ENCODE measurements at places on chromosomes 12 and 14. TPM values are rescaled to one million over a fixed set of nuclear protein-coding genes. Genes with fewer than 3 reads are reported as not detected.

The KRT85 gene
- not detected for total RNA-seq

The EP400 gene
- total RNA-seq: 43.4 TPM

The SLC6A12 gene
- not detected for total RNA-seq

The PDZRN4 gene
- not detected for total RNA-seq

The HSP90B1 gene
- 375 TPM for total RNA-seq

GRCh38 chr14:59107819-59108218, 80.6 kb upstream of the DAAM1 start:
- peaks cover 11% of the 10 kb centered on the region for H3K27me3 ChIP-seq
- no peak overlapping the region for H3K4me3 ChIP-seq
- no peaks in the 10 kb centered on the region for H3K36me3 ChIP-seq
- no peaks in the 10 kb centered on the region for H3K4me1 ChIP-seq

The P2RX7 gene
- total RNA-seq: 49.1 TPM

The CEP290 gene
- 12.0 TPM for total RNA-seq

DNA sequence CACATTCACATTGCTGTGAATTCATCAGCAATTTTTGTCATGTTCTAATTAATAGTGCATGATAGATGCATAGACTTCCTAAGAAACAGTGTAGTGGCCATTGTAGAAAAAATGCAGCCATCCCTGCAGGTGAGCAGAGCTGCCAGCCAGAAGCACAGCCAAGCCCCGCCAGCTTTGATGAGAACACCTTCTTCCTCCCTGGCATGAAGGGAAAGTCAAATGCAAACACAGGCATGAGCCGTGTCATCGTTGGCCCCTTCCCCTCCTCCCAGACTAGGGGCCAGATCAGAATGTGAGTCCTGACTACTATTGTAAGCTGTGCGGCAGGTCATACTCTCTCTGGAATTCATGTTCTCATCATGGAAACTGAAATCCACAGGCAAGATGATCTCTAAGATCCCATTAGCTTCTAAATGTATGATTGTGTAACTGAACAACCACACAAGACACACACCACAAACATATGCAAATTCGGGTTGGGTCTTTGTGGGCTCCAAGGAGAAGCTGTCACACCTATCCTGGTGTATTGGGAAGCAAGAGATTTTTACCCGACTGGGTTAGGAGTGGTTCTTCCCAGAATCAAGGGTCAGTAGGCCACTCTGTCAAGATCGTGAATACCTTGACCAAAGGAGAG, 2.8 kb upstream of the AQP2 start:
- no peaks in the 10 kb centered on the region for H3K36me3 ChIP-seq
- DNase-seq: no peak
- H3K27me3 ChIP-seq: peaks cover 8% of the 10 kb centered on the region

- peak overlapping the region; percentile 93 for H3K4me3 ChIP-seq
- peaks cover 63% of the 10 kb centered on the region for H3K4me1 ChIP-seq
- peaks cover 27% of the 10 kb centered on the region for H3K27me3 ChIP-seq
- peaks cover 35% of the 10 kb centered on the region for H3K36me3 ChIP-seq
- DNase-seq: no peak
Observed at GRCh38 chr12:54418441-54419087, 502 bp downstream of the ITGA5 start.

DNA sequence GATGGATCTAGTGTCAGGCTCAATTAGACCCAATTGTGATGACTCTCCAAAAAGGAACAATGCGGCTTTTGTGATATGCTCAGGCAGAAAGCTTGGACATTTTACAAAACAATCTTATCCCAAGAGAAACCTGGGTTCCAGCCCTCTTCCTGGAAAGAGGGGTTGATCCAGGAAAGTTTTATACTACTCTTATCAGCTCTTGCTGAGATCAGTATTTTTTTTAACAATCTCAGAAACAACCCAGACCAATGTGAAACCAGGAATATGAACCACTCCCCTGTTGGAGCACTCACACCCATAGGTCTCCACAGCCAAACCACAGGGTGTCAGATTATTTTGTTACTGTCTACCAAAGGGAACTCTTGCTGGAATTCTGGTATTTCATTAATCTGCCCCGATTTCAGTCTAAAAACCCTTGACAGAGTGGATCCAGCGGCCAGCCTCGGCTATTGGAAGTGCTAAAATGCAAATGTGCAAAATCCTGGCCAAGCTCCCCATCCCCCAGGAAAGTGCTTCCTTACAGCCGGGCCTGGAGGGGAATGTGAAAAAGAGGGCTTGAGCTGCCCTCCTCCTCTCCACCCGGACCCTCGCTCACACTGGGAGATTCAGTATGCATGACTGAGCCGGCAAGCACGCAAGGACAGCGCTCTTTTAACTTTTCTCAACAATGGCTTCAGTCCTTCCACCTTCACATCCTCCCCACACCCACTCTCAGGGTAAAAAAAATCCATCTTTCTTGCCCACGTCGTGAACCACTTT, 4.0 kb downstream of the FBXL14 start:
- no peak for DNase-seq
- peaks cover 58% of the 10 kb centered on the region for H3K4me1 ChIP-seq
- H3K4me3 ChIP-seq: peak overlapping the region; percentile 63
- peaks cover 48% of the 10 kb centered on the region for H3K36me3 ChIP-seq

- H3K27me3 ChIP-seq: peaks cover 10% of the 10 kb centered on the region
- no peaks in the 10 kb centered on the region for H3K36me3 ChIP-seq
- H3K27ac ChIP-seq: no peak overlapping the region
- peaks cover 9% of the 10 kb centered on the region for H3K4me1 ChIP-seq
- H3K4me3 ChIP-seq: no peak overlapping the region
Observed at GRCh38 chr14:103518422-103519042, 4.1 kb downstream of the CKB start.

DNA sequence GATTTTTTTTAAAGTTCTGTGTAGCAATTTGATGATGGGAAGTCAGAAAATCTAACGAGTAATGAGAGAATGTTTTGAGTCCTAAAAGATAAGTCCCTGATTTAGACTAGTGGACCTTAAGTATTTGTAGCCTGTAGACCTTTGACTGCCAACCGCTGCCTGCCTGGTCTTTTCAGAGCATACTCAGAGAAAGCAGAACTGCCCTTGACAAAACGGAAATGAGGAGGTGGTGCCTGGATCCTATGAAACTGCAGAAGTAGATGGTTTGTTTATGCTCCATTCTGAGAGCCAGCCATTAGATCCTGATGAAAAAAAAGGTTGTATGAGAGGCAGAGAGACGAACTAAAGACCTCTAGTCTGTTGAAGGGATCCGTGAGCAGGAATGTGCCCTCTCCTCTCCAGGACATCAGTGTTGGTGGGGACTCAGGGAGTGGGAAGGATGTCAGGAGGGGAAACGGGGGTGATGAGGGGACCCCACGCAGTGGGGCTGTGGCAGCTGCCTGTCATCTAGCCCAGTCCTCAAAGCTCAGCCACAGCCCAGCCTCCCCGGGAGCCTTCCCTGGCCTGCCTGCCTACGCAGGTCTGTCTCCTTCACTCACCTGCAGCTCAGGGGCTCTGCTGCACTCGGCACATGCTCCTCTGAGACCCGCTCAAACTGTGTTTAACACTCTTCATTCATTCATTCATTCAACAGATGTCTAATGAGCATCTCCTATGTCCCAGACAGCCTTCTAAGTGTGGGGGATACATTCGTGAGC, 447.5 kb downstream of the AACS start:
- no peak for DNase-seq
- no peaks in the 10 kb centered on the region for H3K36me3 ChIP-seq
- H3K4me3 ChIP-seq: no peak overlapping the region

DNA sequence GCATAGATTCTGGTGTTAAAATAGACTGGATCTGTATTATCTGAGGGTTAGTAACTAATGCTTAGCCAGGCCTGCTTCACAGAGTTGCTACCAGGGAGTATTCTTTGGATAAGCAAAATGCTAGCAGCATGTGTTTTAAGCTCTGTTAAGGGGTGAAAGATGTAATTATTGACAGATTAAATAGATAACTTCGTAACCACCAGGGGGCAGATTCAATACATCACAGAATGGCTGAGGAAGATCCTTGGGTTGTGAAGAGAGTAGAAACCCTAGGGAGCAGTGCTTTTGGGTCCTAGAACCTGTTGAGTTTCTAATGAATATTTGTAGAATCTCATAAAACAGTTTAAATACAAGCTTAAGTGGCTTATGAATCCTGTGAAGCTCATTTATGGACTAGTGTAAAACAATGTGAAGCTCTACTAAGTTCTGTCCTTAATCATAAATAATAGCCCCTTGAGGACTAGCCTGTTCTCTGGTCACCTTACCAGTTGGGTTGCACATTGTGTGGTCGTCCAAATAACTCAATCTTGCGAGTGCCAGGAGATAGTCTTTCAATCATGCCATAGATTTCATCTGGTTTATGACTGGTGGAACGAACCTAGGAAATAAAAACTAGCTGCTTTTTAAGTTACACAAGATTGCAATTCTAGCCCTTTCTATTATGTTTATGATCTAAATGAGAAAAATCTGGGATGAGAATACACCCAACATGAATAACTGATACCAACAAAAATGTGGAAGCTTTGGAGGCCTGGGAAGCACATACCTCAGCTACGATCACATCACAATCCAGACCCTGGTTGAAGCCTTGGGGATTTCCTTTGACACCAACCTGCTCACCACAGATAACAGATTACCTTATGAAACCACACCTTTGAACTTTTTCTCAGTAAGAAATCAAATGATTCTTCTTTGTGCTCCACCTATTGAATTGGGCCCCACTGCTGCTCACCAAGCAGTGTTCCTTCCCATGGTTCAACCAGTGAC, 12.3 kb downstream of the METTL3 start:
- H3K27me3 ChIP-seq: no peaks in the 10 kb centered on the region
- DNase-seq: no peak
- H3K4me3 ChIP-seq: no peak overlapping the region
- H3K36me3 ChIP-seq: peaks cover 79% of the 10 kb centered on the region
- peak overlapping the region; percentile 27 for H3K27ac ChIP-seq

GRCh38 chr12:132327336-132328171, 1.8 kb downstream of the GALNT9 start:
- H3K36me3 ChIP-seq: peaks cover 3% of the 10 kb centered on the region
- peaks cover 25% of the 10 kb centered on the region for H3K27me3 ChIP-seq
- no peak for DNase-seq
- no peak overlapping the region for H3K4me3 ChIP-seq
- H3K4me1 ChIP-seq: no peaks in the 10 kb centered on the region
- no peak overlapping the region for H3K27ac ChIP-seq

GRCh38 chr14:81402123-81402495, 2.0 kb upstream of the STON2 start:
- peak overlapping the region; percentile 53 for H3K27ac ChIP-seq
- H3K36me3 ChIP-seq: no peaks in the 10 kb centered on the region
- no peak overlapping the region for H3K4me3 ChIP-seq
- peaks cover 36% of the 10 kb centered on the region for H3K4me1 ChIP-seq
- peaks cover 24% of the 10 kb centered on the region for H3K27me3 ChIP-seq

GRCh38 chr12:109393437-109394345, 46.0 kb downstream of the MYO1H start:
- H3K4me1 ChIP-seq: no peaks in the 10 kb centered on the region
- no peak overlapping the region for H3K27ac ChIP-seq
- DNase-seq: peak; percentile 37
- no peak overlapping the region for H3K4me3 ChIP-seq
- H3K36me3 ChIP-seq: no peaks in the 10 kb centered on the region

The ACOT6 gene
- total RNA-seq: not detected

DNA sequence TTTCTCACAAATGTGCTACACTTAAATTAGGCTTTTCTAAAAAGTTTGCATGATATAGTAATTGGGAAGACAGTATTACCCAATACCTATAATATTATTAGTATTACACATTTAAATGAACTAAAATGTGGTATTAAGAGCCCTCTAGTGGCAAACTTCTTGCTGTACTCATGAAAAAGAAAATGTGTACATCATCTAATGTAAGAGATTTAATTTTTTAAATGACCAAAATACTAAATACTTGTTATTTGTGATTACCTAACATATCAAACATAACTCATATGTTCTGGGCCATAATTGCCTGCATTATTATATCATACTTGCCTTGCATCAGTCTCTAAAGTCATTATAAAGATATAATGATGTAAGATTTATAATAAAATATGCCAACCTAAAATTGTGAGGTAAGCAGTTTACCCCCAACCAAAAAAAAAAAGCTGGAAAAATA, 64.2 kb downstream of the DNAI7 start:
- H3K27ac ChIP-seq: no peak overlapping the region
- no peaks in the 10 kb centered on the region for H3K4me1 ChIP-seq
- no peaks in the 10 kb centered on the region for H3K36me3 ChIP-seq
- H3K4me3 ChIP-seq: no peak overlapping the region
- DNase-seq: no peak

DNA sequence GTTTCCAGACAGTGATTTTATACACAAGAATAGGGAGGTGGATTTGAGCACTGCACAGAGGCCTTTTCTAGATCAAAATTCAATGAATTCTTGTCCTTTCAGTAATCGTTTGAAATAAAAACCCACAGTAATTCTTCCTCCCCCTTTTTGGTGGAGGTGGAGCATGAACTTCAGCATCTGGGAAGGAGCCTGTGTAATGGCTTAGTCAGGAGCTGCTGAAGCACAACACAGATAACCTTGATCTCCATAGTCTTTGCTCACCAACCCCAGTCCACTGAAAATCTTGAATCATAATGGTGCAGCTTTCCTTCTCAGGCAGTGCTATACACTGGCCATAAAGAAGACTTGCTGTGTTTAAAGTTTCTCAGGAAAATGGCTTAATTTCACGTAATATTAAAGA, 6.4 kb upstream of the TBPL2 start:
- H3K4me1 ChIP-seq: no peaks in the 10 kb centered on the region
- no peaks in the 10 kb centered on the region for H3K36me3 ChIP-seq
- DNase-seq: no peak
- H3K4me3 ChIP-seq: no peak overlapping the region

DNA sequence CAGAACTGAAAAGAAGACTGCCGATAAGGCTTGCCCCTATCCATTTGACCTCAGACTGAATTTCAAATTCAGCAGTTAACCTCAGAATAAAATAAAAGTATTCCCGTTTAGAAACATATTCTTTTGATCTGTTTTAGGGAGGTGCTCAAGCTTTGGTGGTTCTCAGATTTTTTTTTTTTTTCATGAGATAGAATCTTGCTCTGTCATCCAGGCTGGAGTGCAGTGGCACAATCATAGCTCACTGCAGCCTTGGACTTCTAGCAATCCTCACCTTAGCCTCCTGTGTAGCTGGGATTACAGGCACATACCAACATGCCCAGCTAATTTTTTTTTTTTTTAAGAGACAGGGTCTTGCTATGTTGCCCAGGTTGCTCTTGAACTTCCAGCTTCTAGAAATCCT, 15.5 kb downstream of the AEBP2 start:
- H3K27me3 ChIP-seq: no peaks in the 10 kb centered on the region
- no peak overlapping the region for H3K27ac ChIP-seq
- no peak for DNase-seq
- peaks cover 18% of the 10 kb centered on the region for H3K4me1 ChIP-seq

GRCh38 chr12:2733493-2734355, 61.0 kb upstream of the FKBP4 start:
- peaks cover 40% of the 10 kb centered on the region for H3K27me3 ChIP-seq
- peaks cover 7% of the 10 kb centered on the region for H3K4me1 ChIP-seq
- DNase-seq: no peak
- H3K27ac ChIP-seq: no peak overlapping the region
- H3K36me3 ChIP-seq: no peaks in the 10 kb centered on the region

The FAM181A gene
- total RNA-seq: not detected

All from activated CD4-positive, alpha-beta memory T cell treated with anti-CD3 and anti-CD28 coated beads, Interleukin-2, amount 10 ng/mL, durations not matched to agents 7 days and 5 days (primary cell).